ENCODE measurements at places on chromosomes 5 and 9. TPM values are rescaled to one million over a fixed set of nuclear protein-coding genes. Genes with fewer than 3 reads are reported as not detected.

GRCh38 chr9:124852829-124853531 is at the start of gene WDR38:
WDR38 (plus strand) TSS chr9:124853460; CDS start chr9:124853532, 72 bp downstream.
- peak; percentile 79 for DNase-seq

GRCh38 chr5:14364096-14364495 is 217.5 kb upstream of the OTULINL start:
- no peak for DNase-seq

Gene PCDHGA9
- 4.8 TPM for total RNA-seq

Gene FOXD4L6
- 0.31 TPM for total RNA-seq

DNA sequence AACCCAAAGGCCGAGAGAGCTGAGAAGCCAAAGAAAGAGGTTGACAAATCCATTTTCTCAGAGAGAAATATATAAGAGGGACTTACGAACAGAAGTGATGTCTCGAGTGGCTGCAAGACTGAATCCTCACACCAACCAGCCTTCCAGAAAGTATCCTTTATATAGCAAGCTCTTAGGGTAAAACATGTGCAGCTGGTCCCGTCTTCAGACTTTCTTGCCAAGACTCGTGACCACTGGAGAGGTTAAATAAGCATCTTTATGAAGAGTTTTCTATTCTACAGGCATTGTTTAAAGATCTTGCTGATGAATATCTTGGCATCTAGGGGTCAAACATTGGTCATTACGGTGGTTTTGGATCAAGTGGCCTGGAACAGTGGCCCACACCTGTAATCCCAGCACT is 16.9 kb upstream of the SLC22A4 start:
- no peak for DNase-seq

Gene MAPK9
- total RNA-seq: 30.5 TPM

DNA sequence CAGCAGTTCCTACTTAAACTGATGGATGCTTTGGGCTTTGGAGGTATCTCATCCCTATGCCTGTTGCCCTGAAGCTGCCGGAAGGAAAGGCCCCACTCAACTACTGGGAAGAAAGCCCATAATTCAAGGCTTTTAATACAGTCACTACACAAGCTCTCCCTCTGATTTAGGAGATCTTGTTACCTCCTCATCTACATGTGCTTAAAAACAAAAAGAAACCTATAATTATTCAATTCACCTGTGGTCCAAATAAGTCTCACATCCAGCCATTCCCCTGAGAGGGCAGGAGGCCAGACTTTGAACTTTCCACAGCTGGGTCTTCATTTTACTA is 715 bp upstream of the LEAP2 start:
- no peak for DNase-seq

Gene MATR3
- 103 TPM for total RNA-seq

DNA sequence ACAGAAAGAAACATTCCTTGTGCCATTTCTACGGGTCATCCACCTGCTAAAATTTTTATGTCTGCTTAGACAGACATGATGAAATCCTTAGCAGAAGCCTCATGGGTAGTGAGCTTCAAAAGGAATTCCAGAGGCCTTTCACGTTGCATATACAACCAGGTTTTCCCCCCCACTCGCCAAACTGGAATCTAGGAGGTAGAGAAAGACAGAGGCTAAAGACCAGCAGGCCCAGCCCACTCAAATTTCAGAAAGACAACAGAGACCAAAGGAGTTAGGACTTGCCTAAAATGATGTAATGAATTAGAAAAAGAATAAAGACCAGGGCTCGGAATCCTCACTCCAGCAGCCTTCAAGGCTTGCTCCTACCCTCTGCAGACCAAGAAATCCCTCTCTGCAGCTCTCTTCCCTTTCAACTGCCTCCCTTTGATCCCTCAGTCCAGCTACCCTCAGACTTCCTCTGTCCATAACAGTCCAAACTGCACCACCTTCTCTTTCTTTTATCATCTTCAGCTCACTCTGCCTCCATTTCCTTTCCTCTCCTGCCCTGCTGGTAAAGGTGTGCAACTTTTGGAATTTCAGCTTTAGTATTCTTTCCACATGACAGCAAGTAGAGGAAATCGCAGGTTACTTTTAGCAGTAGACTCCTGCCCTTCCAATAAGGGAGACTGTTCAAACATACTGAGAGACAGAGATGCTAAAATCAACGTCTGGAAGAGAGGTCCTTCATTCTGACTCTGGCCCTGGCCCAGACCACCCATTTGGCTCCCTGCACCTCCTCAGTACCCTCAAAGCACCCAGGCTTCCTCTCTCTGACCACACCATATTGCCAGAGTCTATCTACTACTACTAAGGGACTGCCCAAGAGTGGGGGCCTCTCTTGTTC is 8.9 kb downstream of the B4GALT1 start:
- no peak for DNase-seq

- no peak for DNase-seq
These were observed 23.0 kb downstream of the ARRDC3 start for GRCh38 chr5:91359962-91360609.

GRCh38 chr5:128053291-128053954 is 30.1 kb upstream of the SLC12A2 start:
- peak; percentile 72 for DNase-seq

Gene SVEP1
- total RNA-seq: 38.9 TPM

- DNase-seq: no peak
These were observed 267.4 kb upstream of the VLDLR start for GRCh38 chr9:2354216-2354615.

Gene KCNMB1
- total RNA-seq: 5.2 TPM

Data from lung (tissue), 17 donors.